Activated T-helper 1 cell treated with anti-CD3 and anti-CD28 coated beads, Interleukin-12 subunit alpha, Interleukin-12 subunit beta, Interleukin-2, Interleukin-4 antibody, amounts not matched to agents 30 ng/mL and 10 ng/mL and 1 ng/mL, durations not matched to agents 14 hours and 24 hours and 36 hours (primary cell): ENCODE measurements at places on chromosomes 5 and 9. TPM values are rescaled to one million over a fixed set of nuclear protein-coding genes. Genes with fewer than 3 reads are reported as not detected.

CCDC192 gene
- not detected in 2 replicates for total RNA-seq

GRCh38 chr5:143432658-143433239, 29.3 kb upstream of the NR3C1 start:
- H3K27me3 ChIP-seq = peaks cover 11% of the 10 kb centered on the region
- H3K4me1 ChIP-seq = peaks cover 49% of the 10 kb centered on the region
- H3K36me3 ChIP-seq = peaks cover 2% of the 10 kb centered on the region

FOXE1 gene
- total RNA-seq = 0.05 TPM in 1 of 2 replicates, not detected in the other

ADAMTS19 gene
- not detected in 2 replicates for total RNA-seq

DNA sequence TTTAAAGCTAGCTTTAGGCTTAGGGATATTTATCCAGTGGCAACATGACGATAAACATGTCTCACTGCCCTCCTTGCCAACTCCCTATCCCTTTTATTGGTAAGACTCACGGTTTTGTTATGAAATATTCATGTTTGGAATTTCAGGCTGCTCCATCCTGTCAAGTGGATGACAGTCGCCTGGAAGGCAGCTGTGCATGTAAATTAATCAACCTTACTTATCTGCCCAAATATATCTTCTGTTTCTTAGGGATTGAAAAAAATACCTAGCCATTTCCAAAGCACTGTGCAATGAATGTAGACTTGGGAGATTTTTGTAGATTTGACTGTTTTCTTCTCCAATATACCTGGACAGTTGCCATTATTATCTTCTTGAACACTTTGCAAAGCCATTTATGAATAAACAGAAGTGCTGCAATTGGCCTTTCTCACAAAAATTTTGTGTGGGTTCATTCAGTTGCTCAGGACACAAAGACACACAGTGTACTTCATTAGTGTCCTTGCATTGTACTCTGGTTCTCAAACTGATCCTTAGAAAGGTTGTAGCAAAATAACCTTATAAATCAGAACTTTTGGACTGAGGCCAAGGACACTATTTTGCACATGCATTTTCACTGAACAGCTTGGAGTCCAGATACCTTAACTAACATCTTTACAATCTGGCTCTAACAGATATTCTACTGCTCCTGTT, 889.4 kb upstream of the SEMA6A start:
- DNase-seq = no peak
- no peaks in the 10 kb centered on the region for H3K36me3 ChIP-seq
- no peaks in the 10 kb centered on the region for H3K4me1 ChIP-seq

IFNA2 gene
- not detected in 2 replicates for total RNA-seq

ZDHHC11 gene
- 14.4 and 17.2 TPM in 2 replicates for total RNA-seq

DNA sequence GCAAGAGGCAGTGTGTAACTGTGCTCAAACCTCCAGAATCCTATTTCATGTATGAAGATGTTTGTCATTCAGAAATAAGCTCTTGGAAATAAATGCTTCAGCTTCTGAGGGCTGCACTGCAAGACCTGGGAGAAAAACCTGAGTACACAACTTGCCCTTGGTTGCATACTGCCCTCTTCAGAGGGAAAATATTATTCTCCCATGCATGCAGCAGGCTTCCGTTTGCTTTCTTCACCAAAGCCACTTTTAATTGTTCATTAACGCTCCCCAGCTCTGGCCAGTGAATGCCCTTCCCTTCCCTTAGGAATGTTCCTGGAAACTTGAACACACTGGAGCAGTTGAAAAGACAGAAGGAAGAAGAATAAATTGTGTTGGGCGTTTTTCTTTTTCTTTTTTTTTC, 2.5 kb upstream of the WHRN start:
- no peak overlapping the region for H3K27ac ChIP-seq
- H3K4me3 ChIP-seq = no peak overlapping the region
- H3K4me1 ChIP-seq = peaks cover 10% of the 10 kb centered on the region

DNA sequence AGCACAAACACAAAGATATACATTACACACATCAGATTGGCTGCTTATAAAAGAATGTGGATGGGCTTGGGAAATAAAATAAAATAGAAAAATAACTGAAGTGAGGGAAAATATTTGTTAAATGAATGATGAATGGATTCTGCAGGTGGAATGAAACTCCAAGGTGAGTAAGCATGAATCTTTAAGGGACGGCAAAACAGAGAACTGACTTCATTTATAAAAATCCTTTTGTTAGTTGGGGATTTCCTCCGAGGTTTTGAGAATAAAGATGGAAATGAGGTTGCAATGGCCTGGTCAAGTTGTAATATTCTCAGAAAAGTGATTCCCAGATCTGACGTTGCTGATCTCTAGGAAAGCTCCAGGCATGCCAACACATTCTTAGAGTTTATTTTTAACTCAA, 20.9 kb upstream of the SEMA6A start:
- no peak overlapping the region for H3K4me3 ChIP-seq
- H3K27me3 ChIP-seq = peaks cover 9% of the 10 kb centered on the region
- H3K27ac ChIP-seq = no peak overlapping the region

DNA sequence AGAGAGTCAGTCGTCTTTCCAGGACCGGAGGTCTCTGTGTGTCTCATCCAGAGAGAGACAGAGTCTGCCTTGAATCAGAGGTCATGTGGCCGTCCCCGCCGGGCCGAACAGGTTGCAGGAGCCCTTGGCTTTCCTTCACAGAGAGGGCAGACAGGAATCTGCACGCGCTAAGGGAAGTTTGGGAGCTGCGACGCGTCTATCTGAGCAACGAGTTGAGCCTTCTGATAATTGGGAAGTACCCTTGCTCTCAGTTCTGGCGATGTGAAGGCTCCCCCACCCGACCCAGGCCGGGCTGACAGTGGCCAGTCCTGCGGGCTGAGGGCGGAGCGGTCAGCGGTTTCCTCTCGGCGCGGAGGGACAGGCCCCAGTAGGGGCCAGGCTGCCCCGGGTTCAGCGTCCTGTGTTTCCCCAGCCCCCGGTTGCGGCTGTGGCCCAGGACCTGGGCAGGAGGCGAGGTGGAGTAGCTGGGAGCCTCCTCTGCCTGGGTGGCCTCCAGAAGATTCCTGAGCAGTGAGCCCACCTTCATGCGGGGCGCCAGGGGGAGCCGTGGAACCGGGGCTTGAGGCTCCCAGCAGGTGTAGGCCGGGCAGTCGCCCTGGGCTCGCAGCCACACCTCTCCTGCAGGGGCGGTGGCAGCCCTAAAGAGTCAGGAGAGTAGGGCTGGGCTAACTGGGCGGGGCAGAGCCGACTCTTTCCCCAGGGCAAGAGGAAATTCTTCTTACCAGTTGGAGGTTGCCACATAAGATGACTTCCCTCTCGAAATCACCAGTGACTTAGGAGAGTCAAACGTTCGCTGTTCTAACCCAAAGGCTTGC, 13.9 kb downstream of the NR2F1 start:
- DNase-seq = no peak
- H3K4me1 ChIP-seq = no peaks in the 10 kb centered on the region
- no peak overlapping the region for H3K27ac ChIP-seq
- H3K36me3 ChIP-seq = peaks cover 7% of the 10 kb centered on the region
- no peak overlapping the region for H3K4me3 ChIP-seq
- H3K27me3 ChIP-seq = peaks cover 45% of the 10 kb centered on the region

DNA sequence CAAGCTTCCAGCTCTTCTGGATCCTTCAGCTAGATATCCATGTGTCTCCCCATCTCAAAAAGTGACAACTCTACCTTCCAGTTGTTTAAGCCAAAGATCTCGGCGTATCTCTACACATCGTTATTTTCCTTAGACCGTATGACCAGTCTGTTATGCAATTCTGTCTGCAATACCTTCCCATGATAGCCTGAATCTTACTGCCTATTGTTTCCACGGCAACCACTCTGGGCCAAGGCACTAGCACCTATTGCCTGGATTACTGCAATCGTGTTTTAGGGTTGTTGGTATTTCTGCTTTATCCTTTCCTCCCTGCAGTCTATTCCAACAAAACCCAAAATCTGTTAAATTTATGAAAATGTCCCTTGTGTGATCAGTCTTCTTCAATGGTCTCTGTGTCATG, 448.4 kb downstream of the MTRR start:
- no peak overlapping the region for H3K27ac ChIP-seq
- DNase-seq = no peak
- no peaks in the 10 kb centered on the region for H3K27me3 ChIP-seq
- H3K4me1 ChIP-seq = no peaks in the 10 kb centered on the region
- H3K36me3 ChIP-seq = no peaks in the 10 kb centered on the region

DNA sequence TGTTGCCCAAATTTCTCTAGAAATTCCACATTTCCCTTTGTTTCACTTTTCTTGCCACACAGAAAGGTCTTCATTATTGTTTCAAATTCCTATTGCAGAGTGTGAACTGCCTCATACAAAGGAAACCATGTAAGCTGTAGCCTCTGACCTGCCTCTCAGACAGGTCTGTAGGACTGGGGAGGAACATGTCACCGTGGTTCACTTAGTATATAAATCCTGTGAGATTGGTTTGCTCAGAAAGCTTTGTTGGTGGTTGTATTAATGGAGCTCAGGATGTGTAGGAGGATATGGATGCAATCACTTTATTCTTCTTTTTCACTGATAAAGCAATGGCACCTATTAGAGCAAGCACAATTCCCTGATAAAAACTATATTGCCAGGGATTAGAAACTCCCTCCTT, 4.2 kb downstream of the SGCD start:
- H3K27ac ChIP-seq = no peak overlapping the region
- H3K4me3 ChIP-seq = no peak overlapping the region
- no peaks in the 10 kb centered on the region for H3K36me3 ChIP-seq

C1QTNF3 gene
- total RNA-seq = 1.2 and 1.8 TPM in 2 replicates

MLANA gene
- total RNA-seq = not detected in 2 replicates

DNA sequence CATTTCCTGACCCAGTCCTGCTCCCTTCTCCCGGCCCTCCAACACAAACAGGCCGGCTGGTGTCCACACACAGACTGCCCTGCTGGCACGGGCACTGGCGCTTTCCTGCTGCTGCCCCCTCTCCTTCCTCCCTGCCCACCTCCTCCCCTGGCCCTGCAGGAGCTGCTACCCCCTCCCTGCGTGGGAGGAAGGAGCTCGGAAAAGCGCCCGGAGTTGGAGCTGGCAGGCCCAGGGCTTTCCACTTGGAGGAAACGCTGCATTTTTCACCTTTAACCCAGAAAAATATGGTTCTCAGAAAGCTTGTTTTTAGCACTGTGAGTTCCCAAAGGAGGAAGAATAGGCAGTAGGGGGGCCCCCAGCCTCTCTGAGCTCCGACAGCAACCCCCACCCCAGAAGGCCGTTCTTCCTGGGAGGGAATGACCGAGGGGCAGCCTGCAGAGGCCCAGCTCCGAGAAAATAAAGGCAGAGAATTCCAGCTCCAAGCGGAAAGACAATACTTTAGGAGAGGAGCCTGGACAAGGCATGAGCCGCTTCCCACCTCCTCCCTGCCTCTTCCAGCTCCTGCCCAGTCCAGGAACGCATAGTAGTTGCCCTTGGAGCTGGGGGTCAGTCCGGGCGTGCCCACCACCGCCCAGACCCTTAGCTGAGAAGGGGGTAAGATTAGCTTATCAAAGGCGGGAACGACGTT, 88.9 kb downstream of the LIFR start:
- H3K36me3 ChIP-seq = no peaks in the 10 kb centered on the region
- no peak overlapping the region for H3K4me3 ChIP-seq
- H3K4me1 ChIP-seq = no peaks in the 10 kb centered on the region
- no peak overlapping the region for H3K27ac ChIP-seq
- DNase-seq = no peak
- H3K27me3 ChIP-seq = peaks cover 20% of the 10 kb centered on the region

DNA sequence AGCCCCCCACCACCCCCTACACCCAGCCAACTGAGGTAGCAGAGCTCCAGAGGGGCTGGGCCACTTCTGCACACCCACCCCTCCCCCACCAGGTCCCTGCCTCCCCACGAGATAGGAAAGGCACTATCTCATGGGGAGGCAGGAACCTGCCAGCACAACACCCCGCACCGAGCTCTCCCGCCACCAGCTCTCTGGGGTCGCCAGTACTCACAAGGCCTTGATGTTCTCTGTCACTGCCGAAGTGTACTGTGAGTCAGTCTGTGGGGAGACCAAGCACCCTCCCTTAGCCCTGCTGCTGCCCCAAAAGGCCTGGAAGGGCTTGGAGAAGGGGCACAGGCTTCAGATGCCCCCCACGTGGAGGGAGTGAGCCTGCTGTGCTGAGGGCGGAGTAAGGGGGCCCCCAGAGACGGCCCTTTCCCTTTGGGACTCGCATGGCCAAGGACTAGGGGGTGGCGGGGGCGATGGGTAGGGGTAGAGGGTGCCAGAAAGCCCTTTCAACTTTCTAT, 5.9 kb downstream of the MGAT4B start:
- DNase-seq = no peak
- no peak overlapping the region for H3K27ac ChIP-seq
- H3K27me3 ChIP-seq = no peaks in the 10 kb centered on the region
- no peak overlapping the region for H3K4me3 ChIP-seq
- peaks cover 24% of the 10 kb centered on the region for H3K36me3 ChIP-seq

PLEKHG4B gene
- not detected in 2 replicates for total RNA-seq

GRCh38 chr5:150022158-150022531, 21.6 kb downstream of the HMGXB3 start:
- no peak overlapping the region for H3K4me3 ChIP-seq
- DNase-seq = no peak
- H3K27ac ChIP-seq = peak overlapping the region; percentile 46

DNA sequence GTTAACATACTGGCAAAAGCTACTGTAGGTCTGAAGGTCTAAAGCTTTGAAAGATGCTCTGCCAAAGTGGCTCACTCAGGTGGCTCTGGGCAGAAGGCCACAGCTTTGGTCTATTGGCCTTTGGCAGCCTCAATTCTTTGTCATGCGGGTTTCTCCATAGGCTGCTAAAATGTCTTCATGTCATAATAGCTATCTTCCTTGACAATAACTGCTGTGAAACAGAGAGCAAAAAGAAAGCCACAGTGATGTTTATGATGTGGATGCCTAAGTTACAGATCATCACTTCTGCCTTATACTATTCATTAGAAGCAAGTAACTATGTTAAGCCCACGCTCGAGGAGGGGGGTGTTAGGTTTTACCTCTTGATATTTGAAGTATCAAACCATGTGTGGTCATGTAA, 906.1 kb upstream of the CDH9 start:
- H3K4me3 ChIP-seq = no peak overlapping the region
- H3K4me1 ChIP-seq = no peaks in the 10 kb centered on the region
- H3K36me3 ChIP-seq = no peaks in the 10 kb centered on the region

DNA sequence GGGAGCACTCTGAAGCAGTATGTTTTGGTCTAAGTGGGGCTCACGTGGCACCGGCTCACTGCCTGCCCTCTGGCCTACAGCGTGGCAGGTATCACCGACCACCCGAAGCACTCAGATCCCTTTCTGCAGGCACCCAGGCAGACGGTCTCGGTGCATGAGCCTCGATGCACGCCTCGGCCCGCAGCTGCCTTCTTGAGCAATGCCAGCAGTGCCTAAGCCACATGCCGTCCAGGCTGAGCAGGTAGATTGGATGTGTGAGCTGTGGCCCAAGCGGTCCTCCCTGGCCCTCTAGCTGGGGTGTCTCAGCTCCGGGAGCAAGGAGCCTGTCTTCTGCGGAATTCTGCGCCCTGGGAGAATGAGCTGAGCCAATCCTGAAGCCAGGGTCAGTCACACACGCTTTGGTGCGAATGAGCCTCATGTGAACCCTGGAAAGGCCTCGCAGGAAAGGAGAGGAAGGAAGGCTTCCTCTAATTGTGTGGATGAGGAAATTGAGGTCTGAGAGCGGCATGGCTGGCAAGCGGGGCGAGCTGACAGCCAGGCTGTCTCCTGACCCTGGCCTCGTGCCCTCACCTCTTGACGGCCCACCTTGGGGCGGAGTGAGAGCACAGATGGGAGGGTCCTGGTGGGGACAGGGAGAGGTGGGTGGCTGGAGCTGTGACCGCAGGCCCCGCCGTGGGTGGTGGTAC, 14.4 kb downstream of the RXRA start:
- H3K4me1 ChIP-seq = no peaks in the 10 kb centered on the region
- no peaks in the 10 kb centered on the region for H3K36me3 ChIP-seq
- DNase-seq = no peak
- no peak overlapping the region for H3K4me3 ChIP-seq

GRCh38 chr9:108300306-108301287, 555.2 kb downstream of the ACTL7B start:
- no peak overlapping the region for H3K27ac ChIP-seq
- H3K4me3 ChIP-seq = no peak overlapping the region
- no peaks in the 10 kb centered on the region for H3K4me1 ChIP-seq

MRPS27 gene
- 80.1 and 88.2 TPM in 2 replicates for total RNA-seq
